ENCODE measurements at places on chromosomes 3 and 15.

DNA sequence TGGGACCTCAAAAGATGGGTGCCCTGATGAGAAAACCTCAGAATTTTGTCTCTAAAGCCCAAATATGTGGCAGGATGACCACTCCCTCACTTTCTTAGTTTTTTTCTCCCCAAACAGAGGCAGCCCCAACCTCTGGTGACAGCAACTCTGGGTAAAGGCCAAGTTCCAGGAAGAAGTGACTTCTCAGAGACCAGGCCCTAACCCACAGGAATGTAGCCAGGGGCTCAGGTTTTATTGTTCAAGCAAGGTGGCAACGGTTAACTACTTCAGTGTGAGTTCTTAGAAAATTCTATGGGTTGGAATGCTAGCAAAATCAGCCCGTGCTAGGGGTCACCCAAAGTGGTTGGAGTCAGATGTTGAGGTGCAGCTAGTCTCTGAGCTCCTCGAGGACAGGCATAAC, 5.1 kb upstream of the DNAJA4 start:
- DNase-seq, result no peak

DNA sequence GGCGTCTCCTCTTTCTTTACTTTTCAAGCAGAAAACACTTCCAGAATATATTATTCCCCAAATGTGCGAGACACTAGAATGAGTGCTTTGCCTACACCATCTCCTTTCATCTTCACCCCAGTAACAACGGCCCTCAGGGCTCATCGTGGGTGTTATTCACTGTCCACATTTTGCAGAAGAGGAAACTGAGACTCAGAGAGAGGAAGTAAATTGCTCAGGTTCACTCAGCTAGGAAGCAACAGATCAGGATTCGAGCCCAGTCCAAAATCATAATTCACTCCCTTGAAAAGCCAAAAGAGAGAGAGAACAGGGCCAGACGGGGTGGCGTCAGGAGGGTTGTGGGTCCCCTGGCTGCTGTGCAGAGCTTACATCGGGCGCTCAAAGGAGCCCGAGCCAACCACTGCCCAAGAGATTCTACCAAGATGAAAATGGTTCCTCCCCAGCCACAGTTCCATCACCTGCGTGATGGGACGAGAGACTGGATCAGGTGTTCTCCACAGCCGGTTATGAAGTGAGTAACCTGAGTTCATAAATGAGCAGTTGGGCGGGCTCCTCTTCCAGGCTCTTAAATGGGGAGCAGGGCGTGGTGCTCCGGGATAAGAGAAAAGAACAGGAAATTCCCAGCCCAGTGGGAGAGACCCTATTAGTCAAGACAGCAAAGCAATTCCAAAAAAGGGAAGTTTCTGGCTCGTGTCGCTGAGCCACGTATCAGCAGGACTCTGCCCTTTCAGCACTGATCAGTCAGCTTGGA, 48.6 kb upstream of the FLNB start:
- no peak for DNase-seq

- DNase-seq, result no peak
Measured at GRCh38 chr15:36841193-36841592, 259.2 kb downstream of the MEIS2 start.

- DNase-seq, result no peak
Measured at GRCh38 chr3:59107856-59108815, 58.3 kb upstream of the CFAP20DC start.

DNA sequence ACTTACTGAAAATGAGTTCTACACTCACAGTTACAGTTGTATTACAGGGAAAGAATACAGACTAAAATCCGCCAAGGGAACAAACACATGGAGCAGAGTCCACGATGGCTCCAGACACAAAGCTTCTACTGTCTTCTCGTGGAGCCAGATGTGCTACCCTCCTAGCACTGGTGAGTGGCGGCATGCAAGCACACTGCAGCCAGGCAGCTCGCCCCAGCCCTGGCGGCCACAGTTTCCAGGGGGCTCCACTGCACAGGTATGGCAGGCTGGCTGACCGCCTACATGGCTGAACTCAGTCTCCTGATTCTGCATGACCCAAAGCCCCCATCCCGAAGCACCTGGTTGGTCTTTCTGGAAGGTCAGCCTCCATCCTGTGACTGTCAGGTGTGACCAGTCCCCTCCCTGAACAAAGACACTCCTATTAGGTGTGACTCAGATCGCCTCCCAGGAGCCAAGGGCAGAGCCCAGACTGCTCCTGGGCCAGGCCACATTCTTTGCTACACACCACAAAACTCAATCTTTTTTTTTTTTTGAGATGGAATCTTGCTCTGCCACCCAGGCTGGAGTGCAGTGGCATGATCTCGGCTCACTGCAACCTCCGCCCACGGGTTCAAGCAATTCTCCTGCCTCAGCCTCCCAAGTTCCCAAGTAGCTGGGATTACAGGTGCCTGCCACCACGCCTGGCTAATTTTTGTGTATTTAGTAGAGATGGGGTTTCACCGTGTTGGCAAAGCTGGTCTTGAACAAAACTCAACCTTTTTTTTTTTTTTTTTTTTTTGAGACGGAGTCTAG, 51.5 kb downstream of the CFAP92 start:
- no peak for DNase-seq

DNA sequence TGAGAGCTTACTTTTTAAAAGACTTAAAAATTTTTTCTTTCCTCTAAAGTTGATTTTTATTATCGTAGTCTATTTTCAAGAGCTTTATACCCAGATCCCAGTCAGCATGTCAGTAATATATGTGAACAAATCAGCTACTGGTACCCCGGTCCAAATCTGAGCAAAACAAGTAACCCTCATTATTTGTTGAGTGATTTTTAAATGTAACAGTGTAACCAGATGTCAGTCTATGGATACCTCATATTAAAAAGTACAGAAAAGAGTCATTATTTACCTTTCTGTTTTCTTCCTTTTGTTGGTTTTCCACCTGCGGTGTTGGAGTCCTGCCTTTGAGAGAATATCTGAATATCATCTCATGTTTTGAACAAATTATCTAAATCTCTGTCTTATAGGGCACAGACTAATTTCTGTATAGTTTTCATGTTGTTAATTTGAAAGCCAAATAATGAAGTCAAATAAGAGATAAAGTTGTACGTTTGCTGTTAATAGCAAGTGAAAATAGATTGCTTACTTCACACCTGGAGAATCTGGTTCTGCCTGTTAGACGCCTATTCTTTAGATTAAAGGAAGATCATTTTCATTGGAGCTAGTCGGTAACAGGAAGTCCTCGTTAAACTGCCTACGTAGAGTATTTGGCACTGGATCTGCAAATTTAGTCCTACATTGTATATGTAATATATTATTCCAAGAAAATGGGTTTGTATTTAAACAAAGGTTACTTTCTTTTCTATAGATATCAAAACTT, at the start of gene STX19:
STX19 (minus strand) TSS at position 505 of the 745 bp plus-strand sequence. CDS start 13,328 bp downstream, outside the sequence.
- DNase-seq, result no peak

- no peak for DNase-seq
Measured at GRCh38 chr3:177429771-177430170, 232.5 kb upstream of the TBL1XR1 start.

- no peak for DNase-seq
Measured at GRCh38 chr3:161051856-161052255, 53.3 kb downstream of the B3GALNT1 start.

DNA sequence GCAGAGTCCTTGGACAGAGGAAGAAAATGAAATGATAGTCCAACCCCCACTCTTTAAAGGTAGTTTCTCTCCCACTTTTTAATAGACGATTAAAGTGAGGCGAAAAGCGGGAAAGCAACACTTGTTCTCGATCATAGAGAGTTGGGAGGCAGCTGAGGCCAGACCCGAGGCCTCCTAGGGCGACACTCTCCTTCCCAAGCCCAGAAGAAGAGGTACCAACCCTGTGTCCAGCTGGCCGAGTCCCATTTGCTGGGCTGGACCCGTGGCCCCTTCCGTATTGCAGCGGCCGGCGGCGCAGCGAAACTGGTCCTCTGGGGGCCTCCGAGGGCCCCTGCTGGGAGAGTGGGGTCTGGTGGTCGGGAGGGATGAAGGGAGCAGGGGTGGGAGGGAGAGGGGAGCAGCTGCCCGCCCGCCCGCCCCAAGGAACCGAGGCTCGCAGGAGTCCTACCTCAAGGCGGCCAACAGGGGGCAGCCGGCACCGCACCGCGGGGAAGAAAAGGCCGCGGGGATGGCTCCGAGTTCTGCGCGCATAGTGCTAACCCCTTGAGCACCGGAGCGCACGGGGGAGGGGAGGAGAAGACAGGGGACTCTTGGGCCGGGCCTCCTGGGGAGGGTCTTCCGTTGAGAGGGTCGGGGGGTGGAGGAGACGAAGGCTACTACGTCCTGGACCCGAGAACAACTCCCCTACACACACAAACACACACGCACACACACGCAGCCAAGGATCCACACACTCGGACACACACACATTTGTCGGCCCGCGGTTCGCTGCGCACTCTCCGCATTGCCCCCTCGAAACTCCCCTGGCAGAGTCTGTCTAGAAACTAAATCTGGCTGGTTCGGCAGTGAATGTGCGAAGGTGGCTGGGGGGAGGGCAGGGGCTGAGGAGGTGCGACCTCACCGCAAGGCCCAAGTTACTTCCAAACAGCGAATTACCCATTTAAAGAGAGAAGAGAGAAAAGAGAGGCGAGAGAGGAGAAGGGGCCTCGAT, 2.0 kb downstream of the WNT5A start:
- no peak for DNase-seq

DNA sequence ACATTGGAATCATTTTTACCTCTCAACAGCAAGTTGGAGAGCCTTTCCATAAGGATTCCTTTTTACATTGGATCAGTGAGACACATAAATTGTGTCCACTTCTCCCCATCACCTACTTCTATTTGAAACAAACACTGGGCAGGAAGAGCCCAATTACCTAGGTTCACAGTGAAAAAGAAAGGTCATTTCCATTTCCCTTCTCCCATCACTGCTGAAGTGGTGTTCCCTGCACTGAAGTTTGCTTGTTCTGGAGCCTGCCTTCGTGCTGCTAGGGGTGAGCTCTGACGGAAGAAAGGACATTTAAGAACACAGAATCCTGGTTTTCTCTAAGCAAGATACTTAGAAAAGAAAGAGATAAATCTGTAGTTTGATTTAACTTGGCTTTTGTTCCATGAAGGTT, 123.8 kb upstream of the ZBTB20 start:
- DNase-seq, result no peak

GRCh38 chr3:58085616-58086015, 77.4 kb downstream of the FLNB start:
- DNase-seq, result no peak

DNA sequence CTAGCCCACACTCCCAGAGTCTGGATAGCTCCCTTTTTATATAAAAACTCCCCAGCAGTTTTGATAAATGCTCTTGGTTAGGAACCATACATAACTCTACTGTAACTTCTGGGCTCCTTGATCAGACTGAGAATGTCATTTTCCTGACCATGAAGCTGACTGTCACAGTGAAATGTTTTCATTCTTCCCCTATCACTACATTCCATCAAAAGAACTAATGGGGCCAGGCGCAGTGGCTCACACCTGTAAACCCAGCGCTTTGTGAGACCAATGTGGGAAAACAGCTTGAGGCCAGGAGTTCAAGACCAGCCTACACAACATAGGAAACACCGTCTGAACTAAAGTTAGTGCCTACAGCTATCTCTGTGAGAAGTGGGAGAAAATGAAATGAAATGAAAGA, 72.8 kb upstream of the MYO5C start:
- no peak for DNase-seq

DNA sequence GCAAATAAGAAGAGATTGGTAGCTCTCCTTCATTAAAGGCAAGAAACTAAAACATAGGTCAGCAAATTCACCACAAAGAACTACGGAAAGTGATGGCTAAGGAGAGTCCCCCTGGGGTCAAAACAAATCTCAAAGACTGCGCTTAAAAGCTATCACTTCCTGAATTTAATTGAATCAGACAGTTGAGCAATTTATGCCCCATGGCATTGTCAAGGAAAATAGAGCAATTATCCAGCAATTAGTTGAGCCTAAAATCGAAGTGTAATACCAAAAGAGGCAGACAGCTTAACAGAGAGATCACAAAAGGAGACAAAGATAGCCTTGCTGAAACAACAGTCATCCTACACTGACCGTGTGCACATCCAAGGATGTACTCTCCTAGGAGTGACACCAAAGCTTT, 74.4 kb upstream of the SCN10A start:
- DNase-seq, result no peak

DNA sequence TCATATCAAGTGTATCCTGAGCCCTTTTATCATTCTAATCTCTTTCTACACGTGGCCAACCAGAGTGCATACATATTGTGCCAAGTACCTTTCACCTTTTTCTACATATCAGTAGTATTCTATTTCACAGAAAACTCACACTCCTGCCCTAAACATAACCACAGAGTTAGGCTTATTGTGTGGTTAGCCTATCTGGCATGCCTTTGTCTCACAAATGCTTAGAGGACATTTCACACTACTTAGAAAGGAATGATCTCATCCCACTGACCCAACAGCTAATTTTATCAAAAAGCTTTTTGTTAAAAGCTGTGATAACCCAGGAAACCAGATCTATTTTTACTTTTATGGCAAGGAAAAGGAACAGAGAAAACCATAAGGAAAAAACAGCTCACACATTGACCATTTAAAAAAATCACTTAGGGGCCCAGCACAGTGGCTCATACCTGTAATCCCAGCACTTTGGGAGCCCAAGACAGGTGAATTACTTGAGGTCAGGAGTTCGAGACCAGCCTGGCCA, 17.8 kb upstream of the MAP4 start:
- DNase-seq, result no peak

- DNase-seq, result no peak
Measured at GRCh38 chr3:25555695-25556437, 108.8 kb downstream of the TOP2B start.

- no peak for DNase-seq
Measured at GRCh38 chr3:64922213-64922612, 234.4 kb upstream of the ADAMTS9 start.

- DNase-seq, result no peak
Measured at GRCh38 chr3:111738238-111738637, 120.8 kb upstream of the PHLDB2 start.

- DNase-seq, result no peak
Measured at GRCh38 chr3:73031573-73032103, 29.8 kb upstream of the EBLN2 start.

- DNase-seq, result no peak
Measured at GRCh38 chr3:143935678-143936077, 35.9 kb upstream of the DIPK2A start.

DNA sequence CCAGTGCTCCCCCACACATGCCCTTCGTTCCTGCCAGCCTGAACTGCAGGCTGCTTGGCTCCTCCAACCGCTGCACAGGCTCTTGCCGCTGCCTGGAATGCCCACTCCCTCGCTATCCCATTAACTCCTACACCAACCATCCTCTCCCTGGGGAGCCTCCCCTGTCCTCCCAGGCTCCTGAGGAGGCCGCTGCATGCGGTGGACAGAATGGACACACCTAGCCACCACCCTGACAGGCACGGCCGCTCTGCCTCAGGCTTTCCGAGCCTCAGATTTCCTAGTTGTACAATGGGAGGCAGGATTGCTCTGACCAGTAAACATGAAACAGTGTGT, 2.3 kb downstream of the PLXNB1 start:
- DNase-seq, result no peak

DNA sequence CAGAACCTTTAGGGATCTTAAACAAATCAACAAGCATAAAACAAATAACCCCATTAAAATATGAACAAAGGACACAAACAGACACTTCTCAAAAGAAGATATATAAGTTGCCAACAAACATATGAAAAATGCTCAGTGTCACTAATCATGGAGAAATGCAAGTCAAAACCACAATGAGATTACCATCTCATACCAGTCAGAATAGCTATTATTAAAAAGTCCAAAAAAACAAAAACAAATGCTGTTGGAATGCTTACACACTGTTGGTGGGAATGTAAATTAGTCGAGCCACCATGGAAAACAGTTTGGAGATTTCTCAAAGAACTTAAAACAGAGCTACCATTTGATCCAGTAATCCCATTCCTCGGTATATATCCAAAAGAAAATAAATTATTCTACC, 423.6 kb downstream of the OTOL1 start:
- DNase-seq, result no peak

Measured in left renal pelvis (tissue), 4 donors.